ENCODE measurements at places on chromosomes 5 and 9.

GRCh38 chr9:109471475-109472393 is 26.4 kb downstream of the PTPN3 start:
- no peak for DNase-seq

GRCh38 chr5:53011233-53011632 is 22.1 kb downstream of the ITGA2 start:
- no peak for DNase-seq

DNA sequence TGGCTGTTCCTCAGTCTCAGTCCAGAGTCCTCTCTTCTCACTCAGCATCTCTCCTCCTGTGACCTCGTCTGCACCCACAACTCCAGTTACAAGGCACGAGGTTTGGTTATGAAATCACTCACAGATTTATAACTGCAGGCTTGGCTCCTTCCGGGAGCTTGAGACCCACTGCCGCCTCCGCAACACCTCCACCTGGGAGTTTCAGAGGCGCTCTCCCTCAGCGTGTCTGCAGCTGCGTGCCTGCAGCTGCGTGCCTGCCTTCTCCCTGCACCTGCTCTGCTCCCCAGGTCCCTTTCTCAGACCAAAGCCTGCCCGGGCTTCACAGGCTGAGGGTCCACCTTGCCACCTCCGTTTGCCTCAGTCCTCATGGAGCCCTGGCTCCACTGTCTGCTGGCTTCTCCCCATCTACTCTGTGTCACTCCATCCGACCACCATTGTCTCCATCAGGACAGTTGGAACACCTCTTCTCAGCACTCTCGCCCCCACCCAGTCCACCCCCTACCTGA is 51.5 kb downstream of the HRH2 start:
- DNase-seq = no peak

- peak; percentile 43 for DNase-seq
These were observed 711 bp downstream of the PGGT1B start for GRCh38 chr5:115262011-115262320.

- no peak for DNase-seq
These were observed 13.5 kb downstream of the RLN1 start for GRCh38 chr9:5326187-5326586.

DNA sequence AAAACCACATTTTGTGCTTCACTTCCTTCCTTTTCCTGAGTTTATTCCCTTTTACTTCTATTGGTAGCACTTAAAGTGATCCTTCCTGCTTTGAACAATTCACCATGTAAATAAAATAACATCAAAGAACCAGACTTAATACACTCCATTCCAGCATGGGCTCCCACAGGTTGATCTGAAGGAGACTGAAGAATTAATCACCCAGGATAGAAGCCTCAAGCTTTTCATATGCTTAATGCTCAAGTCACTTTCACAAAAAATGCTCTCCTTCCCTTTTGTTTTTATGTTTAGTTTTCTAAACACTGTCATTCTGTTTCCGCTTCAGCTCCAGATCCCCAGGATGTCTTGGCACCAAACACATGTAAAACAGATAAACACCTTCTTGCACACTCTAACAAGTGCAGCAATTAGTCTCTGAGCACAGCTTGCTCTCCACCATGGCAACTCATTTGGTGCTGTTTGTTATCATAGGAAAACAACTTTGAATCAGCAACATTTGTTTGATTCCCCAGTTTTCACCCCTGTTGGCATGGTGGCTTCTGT is 37.0 kb downstream of the DMRTA1 start:
- no peak for DNase-seq

All from caudate nucleus (tissue), 63 donors.